Cerebellum (tissue), 4 donors: ENCODE measurements at places on chromosomes 1 and 21. TPM values are rescaled to one million over a fixed set of nuclear protein-coding genes. Genes with fewer than 3 reads are reported as not detected.
A peak's percentile ranks its signal among the peaks of the same experiment; 100 is the strongest.

GRCh38 chr1:78227705-78228635 lies 182.2 kb downstream of the GIPC2 start:
- no peak for DNase-seq

GRCh38 chr1:206808615-206809014 lies 36.3 kb upstream of the IL10 start:
- DNase-seq, result no peak

DNA sequence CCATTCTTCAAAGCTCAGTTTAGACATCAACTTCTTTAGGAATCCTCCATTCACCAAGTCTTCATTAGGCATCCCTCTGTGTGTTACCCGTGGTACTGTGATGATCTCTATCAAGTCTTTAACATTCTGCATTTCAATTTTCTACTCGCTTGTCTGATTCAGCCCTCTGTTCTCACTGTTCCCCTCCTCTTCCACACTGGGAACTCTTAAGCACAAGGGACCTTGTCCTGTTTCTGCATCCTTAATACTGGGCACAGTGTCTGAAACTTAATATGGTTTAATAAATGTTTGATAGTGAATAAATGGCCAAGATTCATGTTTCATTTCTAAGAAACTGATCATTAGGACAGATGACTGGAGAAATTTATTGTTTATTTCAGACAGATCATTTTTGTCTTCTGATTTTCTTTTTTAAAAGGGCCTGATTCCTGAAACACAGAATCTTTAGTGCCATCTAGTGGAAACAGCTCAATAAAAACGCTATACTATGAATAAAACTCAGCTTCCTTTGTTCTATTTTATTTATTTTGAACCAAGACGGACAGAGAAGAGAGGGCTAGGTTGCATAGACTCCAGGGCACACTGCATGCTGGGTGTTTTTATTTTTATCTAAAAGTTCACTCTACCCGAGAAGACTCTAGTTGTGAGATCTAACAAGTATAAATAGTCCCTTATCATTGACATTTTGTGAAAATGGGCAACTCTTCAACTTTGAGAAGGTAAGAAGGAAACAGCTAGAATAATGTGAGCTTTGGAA lies 7.0 kb upstream of the TRIM45 start:
- DNase-seq, result peak; percentile 28

DNA sequence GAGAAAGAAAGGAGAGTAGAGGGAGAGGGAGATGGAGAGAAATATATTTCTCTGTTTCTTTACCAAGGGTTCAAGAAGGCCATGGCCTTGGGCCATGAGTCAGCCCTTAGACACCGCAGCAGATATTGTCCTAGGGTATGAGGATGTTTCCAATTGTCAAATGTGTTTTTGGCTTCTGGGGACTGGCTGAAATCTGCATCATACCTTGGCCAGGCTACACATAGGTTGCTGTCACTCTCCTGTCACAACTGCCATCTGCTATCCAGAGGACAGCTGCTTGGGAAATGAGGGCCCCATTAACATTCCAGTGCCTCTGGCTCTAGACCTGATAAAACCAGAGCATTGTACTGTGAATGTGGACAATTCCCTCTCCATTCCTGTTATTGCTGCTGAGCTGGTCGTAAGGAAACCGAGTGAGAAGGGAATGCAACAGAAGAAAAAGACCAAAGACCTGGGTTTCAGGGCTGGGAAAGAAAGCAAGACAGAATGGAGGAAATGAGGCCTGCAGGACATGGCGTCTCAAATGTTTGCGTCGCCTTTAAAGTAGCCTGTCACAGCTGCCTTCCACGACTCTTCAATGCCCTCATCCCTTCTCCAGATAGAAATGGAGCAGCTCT lies 8.8 kb upstream of the PIGC start:
- no peak for DNase-seq

- no peak for DNase-seq
Observed at GRCh38 chr1:228393268-228393701, 13.3 kb downstream of the TRIM11 start.

DNA sequence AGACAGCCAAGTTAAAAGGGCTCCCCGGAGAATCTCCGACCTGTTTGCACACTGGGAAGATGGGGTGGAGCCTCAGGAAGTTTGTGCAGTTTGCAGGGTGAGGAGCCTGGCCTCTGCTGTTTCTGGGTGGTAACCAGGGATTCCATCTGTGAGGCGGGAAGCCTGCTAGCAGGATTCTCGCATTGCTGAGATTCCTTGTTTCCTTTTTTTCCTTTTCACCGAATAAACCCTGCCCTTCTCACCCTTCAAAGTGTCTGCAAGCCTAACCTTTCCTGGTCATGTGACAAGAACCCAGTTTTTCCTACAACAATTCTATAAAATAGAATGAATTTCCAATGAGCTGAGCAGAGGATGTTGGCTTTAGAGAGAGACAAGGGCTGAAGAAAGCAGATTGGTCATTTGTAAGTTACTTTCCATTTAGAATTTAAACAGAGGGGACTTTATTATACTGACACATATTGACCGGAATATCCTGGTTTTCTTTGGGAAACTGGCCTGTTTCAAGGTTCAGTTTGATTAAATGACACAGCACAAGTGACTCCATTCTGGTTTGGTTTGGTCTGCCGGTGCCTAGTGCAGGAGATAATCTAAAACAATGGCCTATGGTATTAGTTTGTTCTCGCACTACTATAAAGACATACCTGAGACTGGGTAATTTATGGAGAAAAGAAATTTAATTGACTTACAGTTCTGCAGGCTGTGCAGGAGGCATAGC lies 48.7 kb upstream of the DNAH14 start:
- no peak for DNase-seq

DNA sequence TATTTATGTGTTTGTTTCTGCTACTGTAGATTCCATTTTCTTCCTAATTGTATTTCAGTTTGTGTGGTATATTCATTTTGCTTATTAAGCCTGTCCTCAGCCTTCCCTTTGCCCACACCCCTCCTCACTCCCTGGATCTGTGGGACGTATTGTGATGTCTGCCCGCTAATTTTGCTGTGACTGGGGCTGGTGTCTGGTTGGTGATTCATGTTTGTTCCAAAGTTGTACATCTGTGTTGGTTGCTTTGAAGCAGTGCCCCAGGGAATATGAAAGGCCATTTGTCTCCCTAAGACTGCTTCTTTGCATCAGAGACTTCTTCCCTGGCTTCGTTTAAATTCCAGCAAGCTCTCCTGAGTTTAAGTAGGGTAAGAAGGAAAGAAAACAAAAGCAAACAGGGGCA lies 289.5 kb upstream of the SGIP1 start:
- DNase-seq, result no peak

DNA sequence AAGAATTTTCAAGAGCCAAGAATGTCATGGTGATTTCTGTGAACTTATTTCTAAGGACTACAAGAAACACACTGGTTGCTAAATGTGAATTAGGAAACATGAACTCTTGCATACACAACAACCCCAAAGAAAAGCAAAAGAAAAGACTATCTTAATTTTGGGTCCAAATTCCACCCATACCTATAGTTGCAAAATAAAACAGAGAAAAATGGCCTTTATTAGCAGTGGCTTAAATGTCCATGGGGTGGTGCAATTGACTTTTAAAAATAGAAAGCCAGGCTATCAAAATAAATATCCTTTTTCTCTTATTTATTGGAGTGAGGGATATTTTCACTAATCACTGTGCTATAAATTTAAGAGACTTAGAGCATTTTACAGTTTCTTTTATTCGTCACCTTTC lies 80.9 kb upstream of the DPYD start:
- DNase-seq, result no peak

- DNase-seq, result peak; percentile 37
Observed at GRCh38 chr1:24111996-24112779, at the start of gene MYOM3. TSS of gene MYOM3 (minus strand) at chr1:24112135. CDS start at chr1:24108636, 3,499 bp downstream.

GRCh38 chr1:32336591-32336932 lies 529 bp upstream of the MARCKSL1 start:
- DNase-seq, result no peak

DNA sequence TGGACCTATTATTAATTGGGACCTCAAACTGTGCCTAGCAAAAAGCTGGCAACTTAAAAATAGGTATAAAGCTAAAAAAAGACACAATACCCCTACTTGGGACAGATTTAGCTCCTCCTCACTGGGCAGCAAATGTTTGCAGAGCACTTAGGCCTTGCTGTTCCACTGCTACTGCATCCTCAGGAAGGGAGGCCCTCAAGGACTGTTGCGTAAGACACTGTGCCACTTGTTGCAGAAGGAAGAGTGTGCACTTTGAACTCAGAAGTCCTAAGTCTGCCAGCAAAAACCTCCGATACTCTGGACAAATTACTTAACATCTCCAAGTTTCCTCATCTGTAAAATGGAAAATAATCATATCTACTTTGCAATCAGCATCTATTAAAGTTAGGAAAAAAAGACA lies 322.9 kb downstream of the BARHL2 start:
- DNase-seq, result no peak

- DNase-seq, result peak; percentile 59
Observed at GRCh38 chr1:33327587-33328325, 6.9 kb upstream of the A3GALT2 start.

- no peak for DNase-seq
Observed at GRCh38 chr1:224273641-224274040, 56.3 kb downstream of the NVL start.

- no peak for DNase-seq
Observed at GRCh38 chr21:45971616-45972352, 9.8 kb upstream of the COL6A1 start.

DNA sequence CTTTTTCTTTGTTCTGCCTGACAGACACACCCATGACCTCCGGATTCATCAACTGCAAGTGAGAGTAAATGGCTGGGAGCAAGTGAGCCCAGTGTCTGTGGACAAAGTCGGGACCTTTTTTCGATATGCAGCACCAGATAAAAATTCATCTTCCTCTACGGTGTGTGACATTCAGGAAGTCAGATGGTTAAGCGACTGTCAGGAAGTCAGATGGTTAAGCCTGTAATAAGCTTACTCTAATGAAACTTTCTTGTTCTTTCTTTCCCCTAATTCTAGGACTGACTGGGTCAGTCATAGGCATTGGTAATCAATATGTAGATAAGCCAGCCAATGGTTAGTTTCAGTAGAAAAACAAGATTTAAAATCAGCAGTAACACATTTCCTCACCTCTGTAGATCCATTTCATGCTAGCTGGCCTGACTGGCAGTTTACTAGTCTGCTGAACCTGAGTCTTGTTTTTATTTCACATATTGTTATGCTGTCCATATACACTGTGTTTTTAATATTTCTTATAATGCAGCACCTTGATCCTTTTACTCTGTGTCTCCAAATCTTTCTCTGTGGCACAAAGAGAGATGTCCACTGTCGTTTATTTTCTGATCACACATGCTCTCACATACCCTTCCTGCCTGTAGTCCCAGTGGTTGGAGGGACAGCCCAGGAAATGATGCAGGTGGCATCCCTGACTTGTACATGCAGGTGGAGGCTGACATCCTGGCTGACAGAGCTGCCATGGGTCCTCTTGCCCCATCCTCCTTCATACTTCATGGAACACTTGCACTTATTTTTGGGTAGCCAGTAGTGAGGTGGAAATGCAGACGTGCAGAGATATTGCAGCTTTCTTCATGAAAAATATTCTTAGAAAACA lies 115.8 kb downstream of the VPS13D start:
- DNase-seq, result no peak

DNA sequence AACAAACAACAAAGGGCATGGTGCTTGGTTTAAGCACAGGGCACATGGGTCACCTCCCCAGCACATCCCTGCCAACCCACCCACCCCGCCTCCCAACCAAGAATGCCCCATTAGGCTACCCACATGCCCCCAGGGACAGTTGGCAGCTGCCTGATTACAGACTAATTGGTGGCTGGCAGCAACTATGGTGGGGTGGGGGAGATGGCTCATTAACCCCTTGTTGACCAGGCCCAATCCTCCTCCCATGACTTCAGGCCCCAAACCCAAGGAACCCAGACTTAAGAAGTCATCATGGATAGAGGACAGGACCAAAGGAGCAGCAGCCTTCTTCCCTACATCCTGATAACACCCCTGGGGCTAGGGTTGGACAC lies 1.3 kb downstream of the RIMS3 start:
- DNase-seq, result no peak

- peak; percentile 52 for DNase-seq
Observed at GRCh38 chr1:58785442-58786058, 1.7 kb upstream of the JUN start.

- no peak for DNase-seq
Observed at GRCh38 chr1:37189111-37189510, 154.8 kb upstream of the GRIK3 start.

DNA sequence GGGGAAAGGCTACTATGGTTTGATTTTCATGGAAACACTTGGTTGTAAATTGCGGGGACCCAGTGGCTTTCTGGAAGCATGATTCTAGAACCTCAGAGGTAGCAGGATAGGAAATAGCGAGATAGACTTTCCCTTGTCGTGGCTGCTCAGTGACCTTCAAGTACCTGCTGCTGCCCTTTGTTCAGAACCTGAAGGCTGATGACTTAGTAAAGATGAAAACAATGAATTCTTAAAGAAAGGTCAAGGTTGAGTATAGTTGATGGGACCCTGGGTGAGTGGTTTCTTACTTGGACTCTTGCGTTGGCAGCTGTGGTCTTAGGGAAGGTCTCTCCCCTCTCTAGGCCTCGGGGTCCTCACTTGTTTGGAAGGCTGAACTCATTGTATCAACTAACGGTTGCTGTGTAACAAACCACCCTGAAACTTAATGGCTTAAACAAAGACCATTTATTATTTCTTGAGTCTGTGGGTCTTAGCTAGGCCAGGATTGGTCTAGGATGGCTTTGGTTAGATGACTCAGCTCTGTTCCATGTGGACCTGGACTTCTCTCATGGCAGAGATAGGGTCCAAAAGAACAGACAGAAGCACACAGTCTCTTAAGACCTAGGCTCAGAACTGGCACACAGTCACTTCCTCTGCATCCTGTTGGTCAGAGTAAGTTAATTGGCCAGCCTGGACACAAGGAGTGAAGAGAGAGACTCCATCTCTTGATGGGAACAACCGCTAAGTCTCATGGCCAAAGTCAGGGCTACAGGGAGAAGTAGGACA lies 89.2 kb upstream of the SELENON start:
- no peak for DNase-seq

- DNase-seq, result no peak
Observed at GRCh38 chr1:23402286-23403037, 22.1 kb downstream of the TCEA3 start.

FHAD1 gene
- total RNA-seq, result 2.4 TPM

JAM2 gene
- 28.4 TPM for total RNA-seq

TMEM61 gene
- total RNA-seq, result 1.2 TPM

TBX19 gene
- total RNA-seq, result 1.00 TPM

KLHL12 gene
- total RNA-seq, result 26.4 TPM

S100A9 gene
- total RNA-seq, result 9.0 TPM

OR10R2 gene
- not detected for total RNA-seq

DMBX1 gene
- 0.82 TPM for total RNA-seq

PTPRC gene
- total RNA-seq, result 4.4 TPM
